AG09319 (cell line): ENCODE measurements at places on chromosomes 4 and X.

DNA sequence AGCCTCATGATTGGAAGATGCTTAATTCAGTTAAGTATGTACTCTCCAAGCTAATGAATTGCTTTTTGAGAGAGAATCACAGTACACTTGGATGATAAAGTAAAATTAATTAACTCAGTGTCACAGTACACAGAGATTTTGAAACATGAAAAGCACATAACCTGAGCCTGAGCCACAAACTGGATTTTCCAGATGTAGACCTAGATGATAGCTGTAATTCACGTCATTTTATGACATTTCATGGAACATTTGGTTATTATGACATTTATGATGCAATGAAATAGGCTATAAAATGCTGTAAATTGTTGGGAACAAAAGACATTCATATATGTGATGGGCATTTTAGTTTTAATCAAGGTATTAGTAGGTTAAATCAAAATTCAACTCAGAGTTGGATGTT is 983.7 kb downstream of the STPG2 start:
- no peak for DNase-seq

DNA sequence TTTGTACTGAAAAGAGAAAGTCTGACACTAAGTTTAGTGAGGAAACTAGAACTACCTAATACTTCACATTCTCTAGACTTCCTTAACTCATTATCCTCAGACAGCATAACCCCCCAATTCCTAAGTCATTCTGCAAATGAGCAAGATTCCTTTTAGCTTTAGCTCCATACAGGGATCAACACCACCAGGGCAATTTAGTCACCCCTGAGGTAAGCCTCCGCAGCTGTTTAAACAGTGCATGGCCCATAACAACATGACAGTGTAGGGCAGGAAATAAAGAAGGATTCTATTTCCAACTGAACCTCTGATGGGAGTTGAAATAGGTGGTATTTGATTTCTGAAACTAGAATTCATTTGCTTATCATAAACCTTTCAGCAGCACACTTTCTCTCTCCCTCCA is 112.8 kb upstream of the DKK2 start:
- DNase-seq, result no peak

DNA sequence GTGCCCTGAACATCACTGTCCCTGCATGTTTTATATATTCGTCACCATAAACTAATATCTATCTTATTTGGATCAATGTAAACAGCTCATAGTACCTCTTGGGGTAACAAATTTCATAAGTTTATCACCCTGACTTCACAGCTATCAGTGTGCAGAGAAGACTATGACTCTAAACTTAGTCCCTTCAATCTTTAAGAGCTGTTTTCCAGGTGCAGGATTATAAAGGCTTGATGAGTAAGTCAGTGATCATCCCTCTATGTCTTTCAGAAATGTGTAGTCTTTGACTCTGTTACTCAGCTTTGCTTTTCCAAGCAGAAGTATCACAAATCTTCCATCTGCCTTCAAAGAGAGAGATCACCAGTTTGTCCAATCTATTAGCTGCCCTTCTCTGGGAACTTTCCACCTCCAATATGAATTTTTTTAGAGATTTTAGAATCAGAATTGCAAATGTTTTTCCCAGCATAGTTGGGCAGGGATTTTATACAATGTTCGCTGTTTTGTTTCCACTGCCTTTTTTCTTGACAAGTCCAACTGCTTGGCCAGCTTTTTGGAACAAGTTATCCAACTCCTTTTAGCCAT is 45.1 kb upstream of the TSPAN7 start:
- no peak for DNase-seq

DNA sequence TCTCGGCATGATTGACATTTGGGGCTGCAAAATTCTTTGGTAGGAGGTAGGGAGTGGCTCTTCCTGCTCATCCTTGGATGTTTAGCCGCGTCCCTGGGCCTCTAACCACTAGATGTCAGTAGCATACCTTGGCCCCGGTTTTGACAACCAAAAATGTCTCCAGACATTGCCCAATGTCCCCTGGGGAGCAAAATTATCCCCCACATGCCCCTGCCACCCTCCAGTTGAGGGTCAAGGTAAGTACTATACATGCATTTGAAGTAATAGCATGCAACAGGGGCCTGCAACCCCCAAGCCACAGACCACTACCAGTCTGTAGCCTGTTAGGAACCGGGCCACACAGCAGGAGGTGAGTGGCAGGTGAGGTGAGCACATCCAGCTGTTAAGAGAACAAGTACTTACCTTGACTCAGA is 17.6 kb upstream of the KIAA1210 start:
- DNase-seq, result no peak

DNA sequence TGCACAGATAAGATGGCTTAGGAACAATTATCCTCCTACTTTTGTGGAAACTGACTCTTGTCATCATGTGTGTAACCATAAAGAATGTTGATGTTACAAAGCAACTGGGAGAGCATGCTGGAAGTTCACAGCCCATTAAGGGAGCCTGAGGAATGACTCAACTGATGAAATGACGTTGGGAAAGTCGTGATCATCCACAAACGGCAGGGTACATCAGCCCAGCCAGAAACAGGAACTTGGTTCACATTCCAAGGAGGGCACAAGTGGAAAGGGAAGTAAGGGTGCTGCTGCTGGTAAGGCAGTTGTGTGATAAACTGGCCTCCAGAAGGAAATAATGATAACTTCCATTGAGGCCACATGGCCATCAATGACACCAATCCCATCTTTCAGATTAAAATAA is 6.7 kb downstream of the TEC start:
- DNase-seq, result no peak

DNA sequence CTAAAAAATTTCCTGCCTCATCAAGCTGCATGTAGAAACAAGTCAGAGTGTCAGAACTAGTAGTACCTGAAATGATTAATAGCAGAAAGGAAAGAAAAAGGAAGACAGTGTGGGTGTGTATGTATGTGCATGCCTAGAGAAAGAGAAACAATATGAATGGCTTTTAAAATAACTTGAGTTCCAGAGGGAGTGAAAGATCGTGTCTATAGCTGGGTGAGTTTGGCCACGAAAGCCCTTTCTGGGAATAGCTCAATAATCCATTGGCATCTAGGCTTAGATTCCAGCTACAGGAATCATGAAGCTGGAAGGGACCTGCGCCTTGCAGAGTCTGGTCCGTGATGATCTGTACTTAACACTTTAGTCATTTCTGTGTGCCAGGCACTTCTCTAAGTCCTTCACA is 195.6 kb downstream of the RAPGEF2 start:
- DNase-seq, result no peak

GRCh38 chr4:68372588-68372987 is 22.7 kb upstream of the YTHDC1 start:
- no peak for DNase-seq

GRCh38 chr4:88756149-88756548 is 58.5 kb upstream of the NAP1L5 start:
- DNase-seq, result no peak

DNA sequence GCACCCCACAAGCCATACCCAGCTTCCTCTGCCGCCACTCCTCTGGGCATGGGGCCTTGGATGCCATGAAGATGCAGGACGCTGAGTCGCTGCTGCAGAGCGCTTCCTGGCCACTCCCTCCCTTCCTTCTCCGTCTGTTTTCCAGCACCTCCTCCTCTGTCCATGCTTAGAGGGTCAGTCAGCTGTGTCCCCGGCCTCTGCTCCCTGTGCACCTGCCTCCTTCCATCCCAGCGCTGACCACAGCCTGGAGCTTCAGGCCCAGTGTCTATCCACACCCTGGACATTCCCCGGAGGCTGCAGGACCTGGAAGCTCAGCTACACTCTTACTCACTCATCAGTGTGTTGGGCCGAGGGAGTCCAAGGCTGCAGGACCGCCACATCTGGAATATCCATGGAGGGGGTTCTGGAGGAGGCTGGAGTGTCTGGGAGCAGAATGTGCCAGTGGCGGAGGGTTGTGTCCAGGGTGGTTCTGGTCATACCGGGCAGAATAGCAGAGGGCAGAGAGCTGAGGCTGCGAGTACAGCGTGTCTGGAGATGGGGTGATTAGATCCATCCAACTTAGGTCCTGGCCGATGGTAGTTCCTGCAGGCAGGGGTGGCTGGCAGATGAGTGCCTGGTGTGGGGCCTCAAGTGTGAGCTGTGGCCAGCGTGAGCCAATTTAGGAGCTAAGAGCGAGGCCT is 58.6 kb upstream of the ADRA2C start:
- no peak for DNase-seq

DNA sequence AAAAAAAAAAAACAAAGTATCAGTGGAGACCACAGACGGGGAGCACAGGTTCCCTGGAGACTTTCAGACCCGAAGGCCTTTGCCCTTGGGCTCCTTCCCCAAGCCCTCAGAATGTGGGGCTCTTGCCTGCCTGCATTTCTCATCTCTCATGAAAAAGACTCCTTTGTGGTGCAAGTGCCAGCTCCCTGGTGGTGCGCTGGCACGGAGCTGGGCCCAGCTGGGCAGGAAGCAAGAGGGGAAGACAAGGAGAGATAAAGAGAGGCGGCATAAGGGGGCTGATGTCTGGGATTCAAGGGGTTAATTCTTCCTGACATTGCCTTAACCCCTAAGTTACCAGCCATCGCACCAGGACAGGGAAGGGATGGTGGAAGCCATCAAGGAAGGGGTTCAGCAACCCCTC is 21.8 kb downstream of the NLGN3 start:
- DNase-seq, result no peak

GRCh38 chr4:24979554-24979953 is 51.2 kb downstream of the LGI2 start:
- DNase-seq, result no peak

GRCh38 chr4:81495345-81495744 is 23.6 kb upstream of the RASGEF1B start:
- no peak for DNase-seq

DNA sequence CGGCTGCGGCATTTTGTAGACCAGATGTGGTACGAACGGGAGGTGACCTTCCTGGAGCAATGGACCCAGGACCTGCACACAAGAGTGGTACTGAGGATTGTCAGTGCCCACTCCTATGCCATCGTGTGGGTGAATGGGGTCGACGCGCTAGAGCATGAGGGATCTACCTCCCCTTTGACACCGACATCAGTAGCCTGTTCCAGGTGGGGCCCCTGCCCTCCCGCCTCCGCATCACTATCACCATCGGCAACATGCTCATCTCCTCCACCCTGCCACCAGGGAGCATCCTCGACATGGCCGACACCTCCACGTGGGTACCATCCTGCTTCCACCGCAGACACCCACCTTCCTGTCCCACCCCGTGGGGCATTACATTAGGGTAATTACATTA is 46.2 kb downstream of the SMARCA5 start:
- DNase-seq, result no peak

GRCh38 chr4:87390551-87390890 is 467 bp downstream of the HSD17B11 start:
- no peak for DNase-seq

GRCh38 chrX:120672389-120672788 is 42.5 kb upstream of the C1GALT1C1 start:
- DNase-seq, result peak; percentile 41

DNA sequence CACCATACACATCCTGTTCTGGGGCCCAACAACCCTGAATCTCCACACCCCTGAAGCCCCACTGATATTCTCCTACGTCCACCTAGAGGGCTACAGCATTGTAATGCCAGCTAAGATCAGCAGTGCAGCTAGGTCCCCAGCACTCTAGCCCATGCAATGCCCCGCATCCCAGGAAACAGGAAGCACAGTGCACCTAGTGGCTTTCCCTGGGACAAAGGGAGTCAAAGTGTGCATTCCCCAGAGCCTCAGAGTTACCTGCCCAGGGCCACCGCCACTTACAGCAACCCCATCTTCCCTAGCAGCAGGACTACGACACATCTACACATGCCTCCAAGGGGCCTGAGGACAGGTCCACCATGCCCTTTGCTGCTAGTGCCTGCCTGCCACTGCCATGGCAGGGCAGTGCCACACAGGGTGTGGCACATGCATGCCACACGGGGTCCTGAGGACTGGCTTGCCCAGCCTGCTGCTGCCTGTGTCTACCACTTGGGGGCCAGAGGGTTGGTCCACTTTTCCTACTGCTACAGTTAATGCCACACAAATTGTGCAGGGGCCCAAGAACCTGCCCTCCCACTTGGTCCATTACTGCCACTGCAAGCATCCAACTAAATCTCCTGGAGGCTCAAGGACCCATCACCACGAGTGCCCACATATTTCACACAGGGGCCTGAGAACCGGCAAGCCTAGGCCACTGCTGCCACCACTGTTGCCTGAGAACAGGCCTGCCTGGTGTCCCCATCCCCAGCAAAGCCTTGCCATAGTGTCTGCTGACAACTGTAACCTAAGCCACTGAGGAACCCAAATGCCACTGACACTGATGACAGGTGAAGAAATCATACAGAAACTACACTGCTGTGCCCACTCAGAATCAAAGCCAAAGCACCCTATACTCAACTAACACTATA is 23.7 kb downstream of the TLR6 start:
- no peak for DNase-seq

DNA sequence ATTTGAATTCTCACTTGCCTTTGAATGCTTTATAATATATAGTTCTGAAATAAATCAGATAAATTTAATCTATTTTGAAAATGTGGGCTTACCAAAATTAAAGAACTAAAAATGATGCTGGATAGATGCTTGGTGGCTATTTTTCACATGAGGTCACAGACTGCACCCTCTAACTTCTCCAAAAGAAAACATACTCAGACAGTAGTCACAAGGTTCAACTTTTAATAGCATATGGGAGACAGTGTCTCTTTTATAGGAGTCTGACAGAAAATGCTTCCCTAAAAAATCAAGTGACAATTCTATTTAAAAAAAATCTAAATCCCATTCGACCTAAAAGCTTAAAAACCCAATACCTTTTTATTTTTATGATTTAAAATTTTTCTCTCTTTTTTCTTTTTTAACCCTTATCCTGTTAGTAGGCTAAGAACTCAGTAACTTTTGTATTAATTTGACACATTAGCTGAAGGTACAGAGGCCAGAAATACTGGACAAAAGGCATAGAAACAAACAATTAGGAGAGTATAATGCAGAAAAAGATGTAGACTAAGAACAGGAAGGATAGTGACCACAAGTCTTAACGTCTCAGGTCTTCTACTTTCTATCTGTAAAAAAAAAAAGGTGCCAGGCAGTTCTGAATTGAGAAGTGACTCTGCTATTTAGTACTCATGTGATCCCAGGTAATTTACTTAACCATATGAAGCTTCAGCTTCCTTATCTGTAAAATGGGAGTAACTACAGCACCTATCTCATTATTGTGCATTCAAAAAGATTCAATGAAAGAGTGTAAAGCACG is 7.6 kb downstream of the TIGD4 start:
- DNase-seq, result no peak

GRCh38 chr4:31518796-31519250 is 798.7 kb downstream of the PCDH7 start:
- peak; percentile 19 for DNase-seq

DNA sequence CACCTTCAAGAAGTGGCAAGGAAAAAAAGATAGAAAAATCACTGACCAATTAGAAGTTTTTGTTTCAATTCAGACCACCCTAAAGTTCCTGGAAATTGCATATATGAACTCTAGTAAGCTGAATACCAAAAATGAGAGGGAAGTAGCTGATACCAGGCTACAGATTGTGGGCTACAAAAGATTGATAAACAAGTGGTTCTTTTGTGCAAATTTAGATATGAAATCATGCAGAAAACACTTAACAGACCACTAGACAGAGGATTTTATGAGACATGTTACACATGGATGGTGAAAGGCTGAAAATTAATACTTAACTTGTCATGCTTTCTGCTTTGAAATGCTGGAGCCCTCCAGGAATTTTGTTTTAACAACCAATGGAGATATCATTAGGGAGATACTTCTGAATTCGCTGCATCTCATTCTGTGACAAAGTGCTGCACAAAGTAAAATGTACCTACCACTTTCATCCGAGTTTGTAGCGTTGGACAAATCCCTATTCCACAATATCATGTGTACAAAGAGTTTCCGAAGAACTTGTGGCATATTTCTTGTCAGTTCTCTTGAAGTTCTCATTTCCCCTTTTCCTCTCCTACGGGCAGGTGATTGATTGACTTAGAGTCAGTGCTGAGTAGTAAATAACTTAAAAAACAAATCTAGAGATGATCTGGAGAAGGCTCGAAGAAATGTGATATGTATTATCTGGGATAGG is 235.0 kb downstream of the PALLD start:
- no peak for DNase-seq
